Epithelial cell of proximal tubule (primary cell): ENCODE measurements at places on chromosomes 5 and 9. TPM values are rescaled to one million over a fixed set of nuclear protein-coding genes. Genes with fewer than 3 reads are reported as not detected.

DNA sequence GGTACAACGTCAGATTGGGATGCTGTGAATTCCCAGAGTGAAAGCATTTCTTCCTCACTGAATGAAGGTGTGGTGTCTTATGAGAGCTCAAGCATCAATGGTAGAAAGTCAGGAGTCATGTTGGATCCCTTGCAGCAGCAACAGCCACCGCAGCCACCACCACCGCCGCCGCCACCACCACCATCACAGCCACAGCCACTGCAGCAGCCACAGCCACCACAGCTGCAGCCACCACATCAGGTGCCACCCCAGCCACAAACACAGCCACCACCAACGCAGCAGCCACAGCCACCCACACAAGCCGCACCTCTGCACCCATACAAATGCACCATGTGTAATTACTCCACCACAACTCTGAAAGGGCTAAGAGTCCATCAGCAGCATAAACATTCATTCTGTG is 62.4 kb downstream of the ZNF462 start:
- DNase-seq = no peak

GRCh38 chr9:77764894-77765780 is 117.0 kb upstream of the GNA14 start:
- DNase-seq = peak; percentile 25

- DNase-seq = no peak
Measured at GRCh38 chr5:66814146-66814991, 218.2 kb downstream of the MAST4 start.

- DNase-seq = no peak
Measured at GRCh38 chr5:168177831-168178450, 113.5 kb upstream of the WWC1 start.

- DNase-seq = no peak
Measured at GRCh38 chr5:76794871-76795270, 24.0 kb upstream of the F2RL1 start.

GRCh38 chr9:110935829-110936228 is 102.4 kb downstream of the LPAR1 start:
- no peak for DNase-seq

DNA sequence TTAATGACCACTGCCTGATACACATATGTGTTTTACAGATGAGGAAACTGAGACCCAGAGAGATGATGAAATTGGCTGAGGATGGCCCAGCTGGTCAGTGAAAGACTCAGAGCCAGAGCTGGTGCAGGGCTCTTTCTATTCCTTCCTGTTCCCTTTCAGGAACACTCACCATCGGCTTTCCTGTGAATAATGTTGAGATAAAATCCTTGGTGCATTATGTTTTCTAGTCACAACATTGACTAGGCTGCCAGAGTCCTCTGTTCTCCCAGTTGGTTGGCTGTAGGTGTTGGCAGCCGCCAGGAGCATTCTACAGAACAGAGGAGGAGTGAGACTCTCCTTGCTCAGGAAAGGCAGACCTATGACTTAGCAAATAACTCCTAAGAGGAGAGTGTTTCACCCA is 14.8 kb downstream of the TGFBI start:
- DNase-seq = no peak

DNA sequence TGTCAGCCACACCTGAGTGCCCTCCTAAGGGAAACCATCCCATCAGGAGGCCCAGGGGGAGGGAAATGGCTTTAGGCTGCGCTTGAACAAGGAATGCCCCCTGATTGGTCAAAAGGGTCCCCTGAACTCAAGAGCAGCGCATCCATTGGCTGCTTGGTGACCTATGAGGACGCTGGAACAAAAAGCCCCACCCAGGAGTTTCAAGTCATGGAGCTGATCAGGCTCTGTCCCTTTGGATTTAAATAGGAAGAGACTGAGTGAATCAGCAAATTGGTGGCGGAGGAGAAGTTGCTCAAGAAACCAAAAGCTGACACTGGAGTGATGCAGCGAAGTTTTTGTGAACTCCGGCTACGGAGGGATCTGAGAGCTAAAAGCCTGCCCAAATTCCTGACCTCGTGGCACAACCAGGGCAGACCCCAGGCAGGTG is 66.7 kb downstream of the SMIM23 start:
- DNase-seq = no peak

Gene PCDHGA2
- 0.23 and 0.72 TPM in 2 replicates for total RNA-seq

Gene SPATA24
- 2.2 and 5.3 TPM in 2 replicates for total RNA-seq

Gene NREP
- 31.8 and 58.6 TPM in 2 replicates for total RNA-seq

Gene ECM2
- total RNA-seq = not detected in 2 replicates

Gene LRRC70
- total RNA-seq = 0.29 TPM in 1 of 2 replicates, not detected in the other

Gene PCDHGA3
- total RNA-seq = 0.36 and 0.52 TPM in 2 replicates
